Stimulated activated CD4-positive, alpha-beta T cell treated with anti-CD3 and anti-CD28 coated beads, Interleukin-12 subunit alpha, Interleukin-12 subunit beta, amount 100 ng/mL, for 24 hours (primary cell): ENCODE measurements at places on chromosomes 5 and 9.

DNA sequence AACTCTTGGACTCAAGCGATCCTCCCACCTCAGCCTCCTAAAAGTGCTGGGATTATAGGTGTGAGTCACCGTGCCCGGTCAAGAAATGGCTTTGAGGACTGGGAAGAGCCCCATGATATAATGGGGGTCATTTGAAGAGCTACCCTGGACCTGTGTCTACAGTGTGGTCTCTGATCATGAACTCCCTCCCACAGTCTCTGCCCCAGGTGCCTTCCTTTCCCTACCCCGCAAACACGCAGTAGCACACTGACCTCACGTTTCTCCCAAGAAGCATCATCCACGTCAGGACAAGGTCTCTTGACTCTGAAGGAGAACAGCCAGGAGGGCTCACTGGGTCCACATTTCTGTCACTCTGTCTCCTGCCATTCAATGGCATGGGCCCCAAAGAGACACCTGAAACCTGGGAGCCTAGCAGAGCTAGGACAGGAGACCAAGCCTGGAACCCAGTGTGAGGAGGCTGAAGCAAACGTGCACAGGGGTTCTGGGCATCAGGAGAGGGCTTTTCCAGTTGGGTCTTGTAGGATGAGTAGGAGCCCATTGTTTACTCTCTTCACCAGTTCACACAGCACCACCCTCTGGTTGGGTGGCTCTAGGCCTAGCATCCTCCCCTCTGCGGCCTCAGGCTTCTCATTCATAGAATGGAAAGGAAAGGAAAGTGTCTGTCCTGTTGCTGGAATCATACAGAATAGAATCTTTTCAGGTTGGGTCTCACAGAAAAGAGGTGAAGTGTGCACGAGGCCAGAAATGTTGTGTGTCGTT is 23.0 kb downstream of the PRRX2 start:
- no peak for DNase-seq

DNA sequence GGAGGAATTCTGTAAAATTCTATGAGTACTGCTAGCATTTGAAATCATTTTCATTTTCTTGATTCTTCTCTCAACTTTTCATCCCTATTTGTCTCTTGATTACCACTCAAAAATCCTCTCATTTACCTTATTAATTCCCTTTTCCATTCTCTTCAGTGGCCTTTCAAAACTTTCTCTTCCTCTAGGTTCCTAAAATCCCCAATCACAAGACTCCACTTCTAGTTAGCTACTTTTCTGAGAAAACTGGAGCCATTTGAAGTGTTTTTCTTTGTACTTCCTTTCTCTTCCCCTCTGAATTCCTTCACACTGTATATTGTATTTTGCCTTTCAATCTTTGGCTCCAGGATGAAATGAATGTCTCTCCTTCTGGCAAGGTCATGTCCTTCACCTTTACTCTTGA is 61.3 kb upstream of the NR4A3 start:
- DNase-seq: no peak

GRCh38 chr5:43400082-43400481 is 12.1 kb downstream of the CCL28 start:
- DNase-seq: no peak

- no peak for DNase-seq
Observed at GRCh38 chr5:160119905-160120266, 636 bp upstream of the PWWP2A start.

DNA sequence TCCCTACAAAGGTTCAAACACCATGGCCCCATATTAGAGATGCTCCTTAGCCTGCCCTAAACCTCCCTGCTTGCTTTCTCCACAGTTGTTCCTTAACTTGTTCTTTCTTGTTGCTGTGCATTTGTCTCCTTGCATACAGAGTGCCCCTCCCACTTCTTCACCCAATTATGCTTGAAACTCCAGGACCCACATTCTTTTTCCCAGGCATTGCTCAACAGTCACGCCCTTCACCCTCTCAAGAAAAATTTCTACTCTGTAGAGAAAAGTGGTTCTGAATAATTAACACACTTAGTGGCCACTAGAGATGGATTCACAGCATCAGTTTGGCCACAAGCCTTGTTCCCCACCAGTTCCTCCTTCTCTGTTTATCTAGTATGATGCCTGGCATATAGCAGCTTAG is 57.7 kb downstream of the NREP start:
- no peak for DNase-seq

- DNase-seq: no peak
Observed at GRCh38 chr5:84088996-84089395, 295.7 kb downstream of the EDIL3 start.

DNA sequence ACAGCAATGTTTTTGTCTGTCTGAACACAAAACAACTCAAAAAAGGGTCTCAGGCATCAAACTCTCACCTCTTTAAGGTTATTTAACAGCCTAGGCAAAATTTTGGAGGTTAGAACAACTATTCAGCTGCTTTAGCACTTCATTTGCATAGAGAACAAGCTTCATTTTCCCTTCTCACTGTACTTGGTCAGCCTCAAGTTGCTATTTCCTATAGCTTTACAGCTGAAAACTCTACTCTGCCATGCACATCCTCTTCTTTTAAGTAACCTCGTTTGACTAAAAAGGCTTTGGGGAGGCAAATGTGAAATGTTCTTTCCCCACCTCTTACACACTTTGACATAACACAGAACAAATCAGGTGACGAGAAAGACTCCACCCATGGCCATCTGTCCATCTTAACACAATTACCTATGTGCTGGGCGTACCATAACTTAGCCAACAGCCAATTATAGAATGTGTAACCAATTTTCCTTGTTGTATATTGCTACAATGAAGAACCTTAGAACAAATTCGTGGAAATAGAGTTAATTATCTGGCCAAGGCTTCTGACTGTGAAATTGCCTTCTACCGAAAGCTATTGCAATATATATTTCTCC is 195.7 kb downstream of the DCP2 start:
- DNase-seq: no peak
